T-helper 2 cell treated with Interferon-gamma antibody and Interleukin-4, amounts not matched to agents 5 μg/mL and 100 μg/mL, for 36 hours (primary cell): ENCODE measurements at places on chromosomes 6 and 20.

- DNase-seq: no peak
These were observed 343.5 kb downstream of the TAF4 start for GRCh38 chr20:61722146-61722678.

- no peak for DNase-seq
These were observed 47.9 kb upstream of the ID4 start for GRCh38 chr6:19789100-19789803.

- no peak for DNase-seq
These were observed 104.8 kb downstream of the MAFB start for GRCh38 chr20:40584130-40584809.

DNA sequence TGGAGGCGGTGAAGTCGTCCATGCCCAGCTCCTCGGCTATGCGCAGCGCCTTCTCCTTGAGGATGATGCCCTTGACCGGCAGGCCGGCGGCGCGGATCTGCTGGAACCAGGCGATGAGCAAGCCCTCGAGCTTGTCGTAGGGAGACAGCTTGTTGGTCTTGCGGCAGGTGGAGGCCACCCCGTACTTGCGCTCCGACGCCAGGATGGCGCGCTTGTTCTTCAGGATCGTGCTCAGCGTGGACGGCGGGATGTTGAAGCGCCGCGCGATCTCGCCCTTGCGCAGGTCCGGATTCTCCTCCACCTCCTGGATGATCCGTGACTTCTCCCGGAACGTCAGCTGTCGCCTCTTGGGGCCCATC, 435 bp downstream of the CENPB start:
- DNase-seq: peak; percentile 27

GRCh38 chr20:8154638-8155037, 22.6 kb downstream of the PLCB1 start:
- no peak for DNase-seq
